Fibroblast of skin of back (primary cell): ENCODE measurements at places on chromosomes 2 and 18.
A peak's percentile ranks its signal among the peaks of the same experiment; 100 is the strongest.

DNA sequence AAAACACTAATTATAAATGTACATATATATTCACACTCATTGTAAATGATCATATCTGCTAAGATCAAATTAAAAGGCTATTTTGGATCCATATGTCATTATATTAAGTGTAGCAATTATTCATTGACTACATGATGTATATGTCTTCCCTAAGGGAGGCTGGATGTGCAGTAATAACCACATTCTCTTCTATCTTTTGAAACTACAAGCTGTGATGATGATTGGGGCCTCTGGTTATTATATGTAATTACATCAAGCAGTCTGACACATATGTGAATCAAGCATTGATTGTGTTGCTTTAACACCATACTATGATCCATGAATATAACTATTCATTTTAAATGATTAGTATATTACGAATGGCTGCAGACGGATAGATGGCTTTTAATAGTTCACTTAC lies 1973.4 kb downstream of the SUCLG1 start:
- no peak for DNase-seq

GRCh38 chr2:212669761-212670160 lies 131.2 kb upstream of the ERBB4 start:
- DNase-seq: no peak

GRCh38 chr2:33059471-33060156 lies 112.9 kb downstream of the LTBP1 start:
- peak; percentile 73 for DNase-seq

- peak; percentile 97 for DNase-seq
Measured at GRCh38 chr2:64698668-64699444, 45.1 kb upstream of the SERTAD2 start.

DNA sequence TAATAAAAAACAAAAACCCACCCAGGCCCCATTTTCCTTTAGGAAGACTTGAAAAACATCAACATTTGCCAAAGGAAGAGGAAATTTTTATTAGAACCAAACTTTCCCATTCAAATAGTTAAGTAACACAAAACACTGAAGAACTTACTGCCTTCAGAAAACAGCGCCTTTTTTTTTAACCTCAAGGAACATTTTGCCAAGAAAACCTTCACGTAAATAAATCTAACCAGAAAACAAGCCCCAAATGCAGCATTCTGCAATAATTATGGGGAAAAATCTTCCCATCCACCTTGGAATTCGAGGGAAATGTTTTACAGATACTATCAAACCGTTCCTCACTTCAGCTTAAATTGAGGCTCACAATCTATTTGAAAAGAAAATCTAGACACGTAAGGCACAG lies 56.4 kb downstream of the ACVR1 start:
- no peak for DNase-seq

- DNase-seq: no peak
Measured at GRCh38 chr18:8413189-8413588, 196.0 kb upstream of the RAB12 start.

DNA sequence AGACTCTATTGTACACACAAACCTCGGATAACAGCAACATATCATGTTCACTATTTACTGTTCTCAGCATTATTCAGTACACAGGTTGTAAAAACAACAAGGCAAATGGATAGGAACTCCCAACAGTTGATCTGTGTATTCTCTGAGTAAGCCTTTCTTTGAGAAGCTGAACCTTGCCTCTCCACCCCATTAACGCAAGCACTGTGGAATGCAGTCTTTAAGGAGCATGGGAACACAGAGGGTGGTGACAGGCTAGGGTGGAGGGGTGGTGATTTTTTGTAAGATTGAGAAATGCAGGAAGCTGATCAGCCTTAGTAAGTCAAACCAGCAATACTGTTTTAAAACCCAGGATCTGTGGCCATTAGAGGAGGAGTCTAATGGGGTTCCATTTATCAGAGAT lies 19.6 kb upstream of the SERPINB11 start:
- DNase-seq: peak; percentile 94

DNA sequence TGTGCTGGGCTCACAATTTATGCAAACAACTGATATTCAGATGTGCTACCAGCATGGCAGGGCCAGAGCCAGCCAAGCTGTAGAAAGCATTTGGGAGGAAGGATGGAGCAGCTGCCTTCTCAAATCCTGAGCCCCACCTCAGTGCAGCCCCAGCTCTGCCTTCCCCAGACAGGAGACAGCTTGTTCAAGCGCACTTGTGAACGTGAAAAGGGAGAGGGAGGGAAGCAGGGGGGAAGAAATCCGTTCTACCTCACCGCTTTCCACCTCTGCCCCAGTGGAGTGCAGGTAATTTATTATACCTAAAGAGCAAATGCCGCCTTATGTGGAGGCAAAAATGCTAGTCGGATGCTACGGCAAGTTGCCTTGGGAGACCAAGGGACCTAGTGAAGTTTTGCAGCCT lies 66.0 kb upstream of the SLC14A2 start:
- no peak for DNase-seq

DNA sequence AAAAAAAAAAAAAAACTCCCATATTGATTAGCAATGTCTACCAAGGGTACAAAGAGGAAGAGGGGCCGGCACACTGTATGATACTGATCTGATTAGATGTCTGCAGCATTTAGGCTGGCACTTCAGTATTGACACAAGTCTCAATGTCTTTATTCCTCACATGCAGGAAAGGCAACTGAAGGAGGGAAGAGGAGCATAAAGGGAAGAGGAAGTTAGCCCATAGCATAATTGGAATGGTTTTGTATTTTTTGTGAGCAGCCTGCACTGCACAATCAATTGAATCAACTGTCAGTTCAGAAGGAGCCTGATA lies 79.0 kb downstream of the DNER start:
- DNase-seq: no peak

DNA sequence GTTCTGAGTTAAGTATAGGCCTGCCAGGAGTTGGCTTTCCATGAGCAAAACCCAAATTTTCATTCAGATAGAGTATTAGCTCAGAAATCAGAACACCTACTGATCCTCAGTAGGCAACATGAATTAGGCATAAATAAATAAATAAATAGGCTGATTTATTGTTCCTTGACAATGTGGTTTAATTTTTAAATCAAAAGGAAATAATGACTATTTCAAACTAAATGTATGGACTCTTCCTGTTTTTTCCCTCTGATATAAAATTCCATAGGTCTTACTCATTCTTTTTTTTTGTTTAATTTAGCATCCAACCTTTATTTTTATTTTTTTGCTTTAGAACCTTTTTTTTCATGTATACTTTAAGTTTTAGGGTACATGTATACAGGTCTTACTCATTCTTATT lies 140.2 kb upstream of the ITGA6 start:
- DNase-seq: no peak

DNA sequence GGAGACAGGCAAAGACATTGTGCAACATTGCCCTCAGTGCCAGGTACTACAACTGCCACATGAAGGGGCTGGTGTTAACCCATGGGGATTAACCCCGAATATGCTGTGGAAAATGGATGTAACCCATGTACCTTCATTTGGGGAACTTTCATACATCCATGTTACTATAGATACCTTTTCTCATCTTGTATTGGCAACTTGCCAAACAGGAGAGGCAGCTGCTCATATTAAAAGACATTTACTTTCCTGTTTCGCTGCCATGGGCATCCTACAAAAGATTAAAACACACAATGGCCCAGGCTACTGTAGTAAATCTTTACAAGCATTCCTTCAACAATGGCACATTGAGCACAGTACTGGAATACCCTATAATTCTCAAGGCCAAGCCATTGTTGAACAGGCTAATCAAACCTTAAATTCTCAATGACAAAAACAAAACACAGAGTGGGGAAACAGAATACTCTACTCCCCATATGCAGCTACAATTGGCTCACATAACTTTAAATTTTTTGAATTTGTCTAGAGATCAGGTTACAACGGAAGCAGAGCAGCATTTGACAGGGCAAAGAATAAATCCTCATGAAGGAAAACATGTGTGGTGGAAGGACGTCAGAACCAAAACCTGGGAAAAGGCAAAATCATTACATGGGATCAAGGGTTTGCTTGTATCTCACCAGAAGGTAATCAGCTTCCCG lies 1723.5 kb upstream of the LRRTM1 start:
- no peak for DNase-seq

- DNase-seq: no peak
Measured at GRCh38 chr2:230498506-230499107, 82.6 kb downstream of the SP100 start.

GRCh38 chr2:23449831-23450331 lies 64.9 kb downstream of the KLHL29 start:
- DNase-seq: no peak

- no peak for DNase-seq
Measured at GRCh38 chr2:283996-284794, 3.7 kb downstream of the ALKAL2 start.

GRCh38 chr18:57397440-57398132 lies 37.6 kb upstream of the ONECUT2 start:
- peak; percentile 57 for DNase-seq

DNA sequence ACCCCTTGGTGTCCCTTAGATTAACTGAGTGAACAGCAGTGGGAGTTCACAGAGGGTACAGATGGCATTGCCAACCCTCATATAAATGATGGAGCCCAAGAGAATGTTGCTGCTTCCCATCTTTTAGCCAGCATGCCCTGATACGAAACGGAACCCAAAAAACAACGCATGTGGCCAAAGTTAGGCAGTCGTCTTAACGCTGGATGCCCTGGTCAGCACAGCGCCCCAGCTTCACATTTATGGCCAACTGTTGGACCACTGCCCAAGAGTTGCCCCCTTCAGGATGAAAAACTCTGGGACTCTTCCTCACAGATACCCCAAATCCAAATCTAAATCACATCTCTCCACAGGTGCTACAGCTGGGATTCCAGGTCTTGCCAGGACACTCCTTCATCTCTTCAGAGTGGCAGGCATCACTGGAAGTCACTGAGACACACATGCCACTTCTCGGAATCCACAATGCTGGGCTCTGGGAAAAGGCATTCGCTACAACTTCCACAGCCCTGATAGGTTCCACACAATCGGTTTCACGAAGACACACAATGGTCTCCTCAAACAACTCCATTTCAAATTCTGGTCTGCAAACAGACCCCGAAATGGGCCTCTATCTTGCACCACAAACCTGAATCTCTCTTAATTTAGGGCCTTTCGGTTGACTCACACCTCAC lies 44.6 kb downstream of the LONRF2 start:
- no peak for DNase-seq

- DNase-seq: no peak
Measured at GRCh38 chr2:170339750-170340692, 162.1 kb downstream of the MYO3B start.

DNA sequence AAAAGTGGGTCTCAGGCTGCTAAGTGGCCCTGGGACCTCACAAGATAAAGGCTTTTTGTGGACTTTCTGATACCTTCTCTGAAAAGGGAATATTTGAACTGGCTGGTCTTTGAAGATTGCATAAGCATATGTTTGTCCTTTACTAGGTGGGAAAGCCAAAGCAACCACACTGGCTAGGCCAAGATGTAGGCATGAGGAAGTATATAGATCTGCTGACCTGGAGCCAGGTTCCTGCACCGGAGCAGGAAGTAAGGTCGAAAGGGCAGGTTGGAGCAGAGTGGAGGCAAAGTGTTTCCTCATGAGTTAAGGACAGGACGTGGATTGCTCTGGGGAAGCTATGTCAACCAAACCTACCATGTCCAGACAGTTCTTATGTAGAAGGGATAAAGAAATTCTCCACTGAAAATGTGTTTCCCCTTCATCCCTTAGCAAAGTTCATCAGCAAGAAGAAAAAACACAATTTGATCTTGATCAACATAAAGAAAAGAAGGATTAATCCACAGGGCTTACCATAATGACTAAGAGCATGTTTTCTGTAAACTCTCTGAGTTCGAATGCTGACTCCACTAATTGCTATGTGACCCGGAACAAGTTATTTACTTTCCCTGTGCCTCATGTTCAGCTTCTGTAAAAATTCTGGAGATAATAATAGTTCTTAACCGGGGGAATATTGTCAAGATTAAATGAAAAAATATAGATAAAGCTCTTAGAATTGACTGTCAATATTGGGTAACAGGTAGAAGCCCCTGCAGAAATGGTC lies 156.1 kb upstream of the SRD5A2 start:
- no peak for DNase-seq

- DNase-seq: no peak
Measured at GRCh38 chr18:37449618-37450017, 116.0 kb downstream of the CELF4 start.

- DNase-seq: no peak
Measured at GRCh38 chr2:236793023-236794011, 223.7 kb downstream of the ACKR3 start.

DNA sequence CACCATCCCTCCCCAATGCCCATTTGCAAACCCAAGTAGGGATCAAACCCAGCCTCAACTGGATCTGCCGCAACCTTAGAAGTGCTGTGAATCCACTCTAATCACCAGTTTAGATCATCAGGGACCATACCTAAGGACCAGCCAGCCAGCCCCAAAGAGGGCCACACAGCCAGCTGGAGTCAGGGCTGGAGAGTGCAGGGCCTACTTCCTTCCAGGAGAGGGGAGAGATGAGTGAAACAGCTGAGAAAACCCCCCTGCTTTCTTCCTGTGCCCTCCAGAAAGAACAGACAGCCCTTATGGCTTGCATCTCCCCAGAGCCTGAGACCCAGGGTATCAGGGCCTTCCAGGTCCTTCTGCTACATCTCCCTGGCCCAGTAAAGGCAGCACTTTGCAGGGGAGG lies 25.8 kb downstream of the YPEL5 start:
- DNase-seq: no peak

DNA sequence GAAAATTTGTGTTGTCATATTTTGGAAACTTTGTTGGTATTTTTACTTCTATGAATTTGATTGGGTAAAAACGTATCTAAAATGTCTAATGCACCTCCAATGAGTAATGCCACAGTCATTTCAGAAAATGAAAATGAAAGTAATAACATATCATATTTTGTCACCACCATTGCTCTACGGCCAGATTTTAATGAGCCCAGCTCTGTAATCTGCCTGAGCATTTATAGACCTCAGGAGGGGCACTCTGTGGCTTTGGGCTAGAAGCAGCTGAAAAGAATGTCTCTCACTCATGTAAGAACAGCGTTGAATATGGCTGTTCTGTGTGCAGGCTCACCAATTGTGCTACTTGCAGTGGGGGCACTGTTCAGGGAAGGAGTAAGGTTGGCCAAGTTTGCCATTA lies 32.7 kb upstream of the ABCA12 start:
- peak; percentile 4 for DNase-seq
